ENCODE measurements at places on chromosomes 13 and 19.

DNA sequence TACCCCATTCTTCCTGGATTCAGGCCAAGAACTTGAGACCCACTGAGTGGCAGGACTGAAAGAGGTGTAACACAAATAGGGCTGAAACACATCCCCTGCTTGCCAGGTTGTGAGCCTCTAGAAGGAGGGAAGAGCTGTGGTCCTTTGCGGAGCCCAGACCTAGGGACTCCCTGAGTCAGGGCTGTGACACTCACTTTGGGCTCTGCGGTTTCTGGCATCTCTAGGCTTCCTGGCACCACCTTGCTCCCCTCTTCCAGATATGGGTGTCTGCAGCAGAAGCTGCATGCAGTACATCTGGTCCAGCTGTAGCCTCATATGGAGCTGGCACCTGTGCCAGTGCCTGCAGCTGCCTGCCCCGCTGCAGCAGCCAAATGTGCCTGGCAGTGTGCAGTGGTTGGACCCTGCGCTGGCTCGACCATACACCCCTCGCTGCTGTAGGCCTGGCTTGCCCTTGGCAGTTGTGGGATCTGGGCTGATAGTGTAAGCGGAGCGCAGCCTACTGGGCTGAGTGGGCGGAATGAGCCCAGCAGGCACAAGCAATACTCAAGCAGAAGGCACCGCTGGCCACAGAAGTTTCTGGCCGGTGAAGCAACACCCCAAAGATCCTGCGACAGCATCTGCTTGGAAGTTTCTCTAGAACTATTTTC lies 290.4 kb downstream of the SLITRK6 start:
- no peak for DNase-seq

DNA sequence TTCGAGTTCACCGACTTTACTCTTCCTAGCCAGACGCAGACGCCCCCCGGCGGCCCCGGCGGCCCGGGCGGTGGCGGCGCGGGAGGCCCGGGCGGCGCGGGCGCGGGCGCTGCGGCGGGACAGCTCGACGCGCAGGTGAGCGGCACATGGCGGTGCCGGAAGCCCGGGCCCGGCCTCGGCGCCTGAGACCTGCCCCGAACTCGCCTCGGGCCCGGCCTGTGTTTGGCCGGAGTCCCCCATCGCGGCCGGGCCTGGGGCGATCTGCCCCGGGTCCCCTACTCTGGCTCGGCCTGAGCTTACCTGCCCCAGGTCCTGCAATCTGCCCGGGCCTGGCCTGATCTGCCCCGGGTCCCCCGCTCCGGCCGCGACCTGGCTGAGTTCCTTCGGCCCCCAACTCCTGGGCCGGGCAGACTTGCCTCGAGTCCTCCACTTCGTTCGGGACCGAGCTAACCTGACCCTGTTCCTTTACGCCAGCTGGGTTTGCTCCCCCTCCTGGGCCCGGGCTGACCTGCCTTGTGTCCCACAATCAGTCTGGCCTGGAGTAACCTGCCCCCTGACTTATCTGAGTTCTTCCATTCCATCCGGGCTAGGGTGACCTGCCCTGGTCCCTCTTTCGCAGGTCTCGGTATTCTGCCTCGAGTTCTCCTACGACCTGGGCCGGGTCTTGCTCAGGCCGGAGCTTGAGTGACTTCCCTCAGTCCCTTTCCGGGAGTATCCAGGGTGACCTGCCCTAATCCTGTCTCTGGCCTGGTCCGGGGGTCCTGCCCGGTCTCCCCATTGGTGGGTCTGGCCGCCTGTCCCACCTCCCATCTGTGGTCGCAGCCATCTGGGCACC lies 764 bp downstream of the UPF1 start:
- DNase-seq = no peak

- no peak for DNase-seq
Measured at GRCh38 chr13:40446365-40446764, 220.1 kb downstream of the FOXO1 start.

- no peak for DNase-seq
Measured at GRCh38 chr19:55467236-55468053, 2.9 kb upstream of the C19orf85 start.

GRCh38 chr13:31334994-31335557 lies 135.3 kb downstream of the B3GLCT start:
- DNase-seq = no peak

DNA sequence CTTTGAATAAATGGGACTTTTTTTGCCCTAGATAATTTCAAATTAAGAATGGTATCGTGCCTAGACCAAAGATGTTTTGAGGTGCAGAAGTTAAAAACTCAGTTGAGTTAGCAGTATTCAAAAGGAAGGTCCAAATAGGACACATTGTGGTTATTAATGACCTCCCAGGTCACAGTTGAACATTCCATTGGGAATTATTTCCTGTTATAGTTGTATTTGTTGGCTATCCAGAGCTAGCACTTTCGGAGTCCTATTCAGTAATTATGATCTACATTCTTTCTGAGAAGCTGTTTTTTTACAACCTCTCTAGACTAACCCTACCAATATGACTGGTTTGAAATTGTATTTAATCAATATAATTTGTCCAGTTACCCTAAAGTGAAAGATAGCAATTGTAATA lies 83.7 kb downstream of the MAB21L1 start:
- DNase-seq = no peak

GRCh38 chr13:34913040-34913439 lies 29.0 kb upstream of the NBEA start:
- DNase-seq = no peak

DNA sequence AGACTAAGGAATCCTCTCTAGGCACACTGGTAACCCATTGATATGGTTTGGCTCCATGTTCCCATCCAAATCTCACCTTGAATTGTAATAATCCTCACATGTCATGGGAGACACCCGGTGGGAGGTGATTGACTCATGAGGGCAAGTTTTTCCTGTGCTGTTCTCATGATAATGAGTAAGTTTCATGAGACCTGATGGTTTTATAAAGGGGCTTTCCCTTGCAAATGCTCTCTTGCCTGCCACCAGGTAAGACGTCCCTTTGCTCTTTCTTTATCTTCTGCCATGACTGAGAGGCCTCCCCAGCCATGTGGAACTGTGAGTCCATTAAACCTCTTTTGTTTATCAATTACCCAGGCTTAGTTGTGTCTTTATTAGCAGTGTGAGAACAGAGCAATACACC lies 81.4 kb upstream of the GPC6 start:
- DNase-seq = no peak

- DNase-seq = no peak
Measured at GRCh38 chr19:3494559-3494958, 5.9 kb downstream of the DOHH start.

DNA sequence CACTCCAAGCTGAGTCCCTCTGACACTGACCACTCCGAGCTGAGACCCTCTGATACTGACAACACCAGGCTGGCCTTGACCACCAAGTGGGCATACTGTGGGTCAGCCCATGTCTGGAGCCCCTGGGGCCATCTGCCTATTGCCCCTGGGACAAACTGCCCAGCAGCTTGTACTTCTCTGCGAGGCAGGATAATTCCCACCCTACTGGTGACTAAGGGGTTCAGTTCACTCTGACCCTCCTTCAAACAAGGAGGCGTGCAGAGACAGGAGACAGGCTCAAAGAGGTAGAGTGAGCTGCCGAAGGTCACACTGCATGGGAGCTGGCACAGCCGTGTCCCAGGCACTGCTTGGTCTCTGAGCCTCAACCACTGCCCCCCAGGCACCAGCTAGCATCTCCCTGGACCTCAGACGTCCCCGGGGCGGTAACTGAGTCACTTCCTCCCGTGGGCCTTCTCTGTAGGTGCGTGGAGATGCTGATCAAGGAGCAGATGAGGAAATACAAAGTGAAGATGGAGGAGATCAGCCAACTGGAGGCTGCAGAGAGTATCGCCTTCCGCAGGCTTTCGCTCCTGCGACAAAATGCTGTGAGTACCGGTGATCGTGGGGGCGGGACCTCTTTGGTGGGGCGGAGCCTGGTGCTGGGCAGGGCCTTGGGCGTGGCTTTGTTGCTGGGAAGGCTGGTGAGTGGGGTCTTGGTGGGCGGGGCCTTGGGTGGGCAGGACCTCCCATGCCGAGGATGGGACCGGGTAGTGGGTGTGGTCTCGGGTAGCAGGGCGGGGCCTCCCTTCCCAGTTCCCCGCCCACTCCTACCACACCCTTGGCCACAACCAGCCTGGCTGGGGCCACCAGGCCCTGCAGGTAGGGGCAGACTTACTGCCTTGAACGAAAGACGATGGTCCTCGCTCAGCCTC lies 5.8 kb upstream of the USE1 start:
- DNase-seq = no peak

DNA sequence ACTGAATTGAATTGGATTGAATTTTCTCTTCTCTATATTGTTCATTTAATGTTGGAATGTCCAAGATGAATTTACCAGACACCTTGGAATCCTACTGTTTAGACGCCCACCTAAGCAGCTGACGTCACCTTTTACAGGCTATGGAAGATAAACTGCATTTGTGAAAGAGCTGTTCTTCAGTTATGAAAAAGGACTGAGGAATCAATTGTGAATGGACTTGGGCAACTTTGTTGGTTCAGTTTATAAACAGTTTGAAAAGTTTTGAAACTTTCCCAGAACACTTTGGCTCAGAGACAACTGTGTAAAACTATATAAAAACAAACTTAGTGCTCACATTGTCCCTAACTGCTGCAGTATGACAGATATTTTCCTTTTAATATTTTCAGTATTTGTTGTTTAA lies 590.8 kb upstream of the SPRY2 start:
- DNase-seq = no peak

DNA sequence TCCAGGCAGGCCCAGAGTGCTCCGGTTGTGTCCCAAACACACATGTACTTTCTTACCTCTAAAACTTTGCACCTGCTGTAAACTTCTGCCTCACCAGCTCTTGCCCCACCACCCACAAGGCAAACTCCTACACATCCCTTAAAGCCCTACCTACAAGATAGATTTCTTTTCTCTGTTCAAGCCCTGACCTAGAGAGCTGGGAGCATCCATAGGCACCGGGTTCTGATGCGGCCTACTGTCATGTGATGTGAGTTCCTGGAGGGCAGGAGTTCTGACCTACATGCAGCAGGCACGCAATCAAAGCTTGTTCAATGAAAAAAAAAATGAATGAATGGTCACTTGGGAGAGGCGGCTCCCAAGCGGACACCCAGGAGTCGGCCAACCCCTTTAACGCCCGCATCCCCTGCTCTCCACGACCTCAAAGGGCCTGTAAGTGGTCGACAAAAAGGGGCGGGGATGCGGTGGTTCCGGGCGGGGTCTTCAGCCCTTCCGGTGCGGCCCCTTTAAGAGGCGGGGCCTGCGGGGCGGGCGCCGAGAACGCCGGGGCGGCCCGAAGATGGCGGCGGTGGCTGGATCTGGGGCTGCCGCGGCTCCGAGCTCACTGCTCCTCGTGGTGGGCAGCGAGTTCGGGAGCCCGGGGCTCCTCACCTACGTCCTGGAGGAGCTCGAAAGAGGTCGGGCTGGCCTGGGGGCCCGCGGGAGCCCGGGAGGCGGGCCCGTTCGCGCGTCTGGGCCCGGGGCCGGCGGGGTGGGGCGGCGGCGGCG lies at the start of gene MAP1S:
Gene MAP1S (plus strand): TSS at position 534 of the 765 bp plus-strand sequence. CDS start 23 bp downstream, at position 557.
- no peak for DNase-seq

- no peak for DNase-seq
Measured at GRCh38 chr19:47539747-47540311, 25.0 kb upstream of the NAPA start.

- DNase-seq = no peak
Measured at GRCh38 chr13:30831515-30831914, 74.6 kb upstream of the MEDAG start.

DNA sequence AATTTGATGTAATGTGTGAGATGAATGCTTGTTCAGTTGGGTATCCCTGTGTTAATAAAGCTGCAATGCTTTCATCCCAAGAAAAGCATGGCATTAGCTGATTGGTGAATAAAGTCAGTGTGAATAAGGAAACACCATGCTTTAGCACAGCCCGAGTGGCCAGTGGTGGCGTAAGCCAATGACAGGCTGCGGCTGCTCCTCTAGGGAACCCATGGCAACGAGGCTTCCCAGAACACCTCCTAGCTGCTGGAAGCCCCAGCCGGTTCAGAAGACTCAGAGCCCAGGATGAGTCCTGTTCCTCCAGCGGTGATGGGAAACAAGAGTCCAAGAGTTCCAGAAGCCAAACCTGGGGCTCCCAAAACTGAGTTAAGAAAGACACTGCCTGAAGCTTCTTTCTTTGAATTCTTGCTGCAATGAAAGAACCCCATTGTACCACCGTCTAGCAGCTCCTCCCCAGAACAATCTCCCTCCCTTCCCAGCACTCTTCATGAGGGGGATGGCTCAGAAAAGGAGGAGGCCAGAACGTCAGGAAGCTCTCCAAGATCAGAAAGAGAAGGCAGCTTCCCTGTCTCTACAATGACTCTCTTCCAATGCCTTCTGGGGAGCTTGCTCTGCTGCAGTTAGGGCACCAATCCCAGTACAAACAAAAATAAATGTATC lies 58.2 kb downstream of the TSHZ3 start:
- DNase-seq = no peak

GRCh38 chr19:51654783-51655182 lies 8.2 kb upstream of the SIGLEC14 start:
- no peak for DNase-seq

GRCh38 chr13:29111446-29111845 lies 291.3 kb downstream of the MTUS2 start:
- DNase-seq = no peak

DNA sequence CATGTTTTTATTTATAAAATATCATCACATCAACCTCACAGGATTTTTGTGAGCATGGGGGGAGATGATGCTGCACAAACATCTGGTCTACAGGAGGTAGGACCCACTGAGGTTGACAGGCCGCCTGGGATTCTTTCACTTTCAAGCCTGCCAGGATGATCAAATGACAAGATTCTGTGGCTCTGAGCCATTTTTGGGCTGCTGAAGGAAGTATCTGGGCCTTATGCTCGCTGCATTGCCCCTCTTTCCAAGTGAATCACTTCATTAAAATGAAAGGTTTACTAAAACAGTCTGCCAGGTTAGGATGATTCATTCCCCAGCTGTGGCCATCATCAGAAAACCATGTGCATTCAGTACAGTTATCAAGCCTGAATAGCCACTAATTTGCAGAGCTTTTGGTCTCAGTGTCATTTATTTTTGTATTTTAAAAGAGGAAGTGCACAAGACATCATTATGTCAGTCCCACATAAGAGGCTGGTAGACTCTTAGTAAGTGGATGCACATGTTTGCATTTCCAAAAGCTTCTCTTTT lies 34.4 kb downstream of the STARD13 start:
- no peak for DNase-seq

GRCh38 chr19:16445238-16446107 lies 26.3 kb downstream of the EPS15L1 start:
- DNase-seq = no peak

DNA sequence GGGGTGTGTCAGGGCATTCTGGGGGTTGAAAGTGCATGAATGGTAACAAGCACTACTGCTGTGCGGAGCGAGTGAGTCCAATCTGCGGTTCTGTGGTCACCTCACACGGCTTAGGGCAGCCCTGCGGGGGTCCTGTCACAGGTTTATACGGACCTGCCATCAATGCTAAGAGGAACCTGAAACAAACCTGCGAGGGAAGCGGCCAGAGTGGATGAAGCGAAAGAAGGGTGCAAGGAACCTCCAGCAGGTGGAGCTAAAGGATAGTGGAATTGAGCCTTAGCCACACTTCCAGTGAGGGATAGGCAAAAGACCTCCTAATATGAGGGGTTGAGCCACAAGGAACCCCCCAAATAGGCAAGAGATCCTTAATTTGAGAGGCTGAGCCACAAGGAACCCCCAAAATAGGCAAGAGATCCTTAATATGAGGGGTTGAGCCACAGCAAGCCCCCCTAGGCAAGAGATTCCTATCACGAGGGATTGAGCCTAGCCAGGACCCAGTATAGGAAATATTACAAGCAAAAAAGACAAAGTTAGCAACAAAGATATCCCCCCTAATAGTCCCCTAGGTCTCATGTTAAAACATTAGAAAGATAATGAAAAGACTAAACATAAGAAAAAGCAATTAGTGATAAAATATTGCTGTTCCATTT lies 6.3 kb upstream of the ZNF69 start:
- no peak for DNase-seq

GRCh38 chr19:52398081-52398441 lies 412 bp downstream of the ZNF528 start:
- no peak for DNase-seq
